ENCODE measurements at places on chromosomes 2 and 18.

- DNase-seq: peak; percentile 4
Observed at GRCh38 chr2:39099870-39100728, 20.8 kb downstream of the SOS1 start.

DNA sequence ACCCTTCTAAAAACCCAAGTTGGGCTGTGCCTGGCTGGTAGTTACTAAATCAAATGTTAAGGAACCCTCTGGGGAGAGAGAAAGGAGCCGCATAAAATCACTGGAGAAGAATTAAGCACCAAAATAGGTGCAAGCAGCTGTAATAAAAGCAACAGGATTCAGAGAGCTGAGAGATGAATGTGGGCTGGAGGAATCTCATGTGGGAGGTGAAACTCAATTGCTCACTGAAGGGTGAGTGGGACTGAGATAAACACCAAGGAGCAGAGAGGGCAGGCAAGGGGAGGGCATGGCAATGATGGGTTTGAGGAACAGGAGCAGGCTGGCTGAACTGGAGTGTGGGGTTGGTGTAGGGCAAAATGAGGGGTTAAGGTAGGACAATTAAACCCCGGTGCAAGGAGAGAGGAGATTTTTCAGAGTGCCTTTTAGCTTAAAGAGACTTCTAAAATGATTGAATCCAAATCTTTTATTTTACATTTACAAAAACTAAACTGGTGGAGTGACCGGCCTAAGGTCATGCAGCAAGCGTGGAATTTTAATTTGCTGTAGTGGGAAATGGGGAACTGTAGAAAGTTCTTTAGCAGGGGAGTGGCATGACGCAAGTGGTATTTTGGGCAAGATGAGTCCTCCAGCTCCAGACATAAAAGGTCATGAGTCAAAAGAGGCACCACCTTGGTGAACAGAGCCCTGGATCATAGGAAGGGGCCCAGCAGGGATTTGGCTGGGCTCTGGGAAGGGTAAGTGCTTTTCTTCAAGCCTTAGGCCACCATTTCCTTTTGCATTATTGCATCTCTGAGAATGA lies 10.5 kb downstream of the PLB1 start:
- no peak for DNase-seq

DNA sequence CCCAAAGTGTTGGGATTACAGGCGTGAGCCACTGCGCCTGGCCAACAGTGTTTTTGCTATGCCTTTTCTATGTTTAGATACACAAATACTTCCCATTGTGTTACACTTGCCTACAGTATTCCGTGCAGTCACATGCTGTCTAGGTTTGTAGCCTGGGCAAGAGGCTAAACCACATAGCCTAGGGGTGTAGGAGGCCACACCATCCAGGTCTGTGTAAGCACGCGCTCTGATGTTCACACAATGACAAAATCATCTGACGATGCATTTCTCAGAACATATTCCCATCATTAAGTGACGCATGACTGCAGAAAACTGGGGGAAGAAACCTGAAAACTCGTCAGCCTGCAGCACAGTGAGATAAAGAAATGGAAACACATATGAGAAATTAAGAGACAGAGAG lies 46.1 kb upstream of the TWIST2 start:
- DNase-seq: no peak

DNA sequence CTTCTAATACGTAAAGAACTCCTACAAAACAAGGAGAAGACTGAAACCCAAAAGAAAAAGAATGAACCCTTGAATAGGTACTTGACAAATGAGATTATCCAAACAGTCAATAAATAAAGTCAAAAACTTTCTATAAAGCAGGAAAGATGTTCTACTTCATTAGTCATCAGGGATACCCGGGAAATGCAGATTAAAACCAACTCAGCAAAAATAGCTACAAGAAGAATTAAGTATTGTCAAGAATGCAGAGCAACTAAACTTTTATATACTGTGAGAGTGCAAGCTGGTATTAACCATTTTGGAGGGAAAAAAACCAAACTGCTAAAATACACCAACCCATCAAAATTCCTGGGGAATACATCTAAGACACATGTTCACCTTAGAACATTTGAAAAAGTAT lies 10.4 kb downstream of the TXNL1 start:
- DNase-seq: no peak

DNA sequence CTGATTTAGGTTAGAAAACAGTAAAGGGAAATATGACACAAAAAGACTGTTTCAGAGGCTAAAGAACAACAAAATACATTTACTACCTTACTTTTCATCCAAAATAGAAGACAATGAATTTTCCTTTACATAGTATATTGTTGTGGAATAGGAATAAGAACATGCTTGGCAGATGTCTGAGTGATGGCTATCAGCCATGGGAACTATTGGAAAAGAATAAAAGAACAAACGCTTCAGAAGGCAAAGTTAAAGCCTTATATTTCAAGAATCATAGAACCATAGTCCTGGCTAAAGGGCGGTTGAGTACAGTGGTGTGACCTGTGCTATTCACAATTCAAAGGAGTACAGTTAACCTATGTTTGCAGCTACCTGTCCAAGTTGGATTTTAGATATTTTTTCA lies 73.9 kb upstream of the NRXN1 start:
- no peak for DNase-seq

DNA sequence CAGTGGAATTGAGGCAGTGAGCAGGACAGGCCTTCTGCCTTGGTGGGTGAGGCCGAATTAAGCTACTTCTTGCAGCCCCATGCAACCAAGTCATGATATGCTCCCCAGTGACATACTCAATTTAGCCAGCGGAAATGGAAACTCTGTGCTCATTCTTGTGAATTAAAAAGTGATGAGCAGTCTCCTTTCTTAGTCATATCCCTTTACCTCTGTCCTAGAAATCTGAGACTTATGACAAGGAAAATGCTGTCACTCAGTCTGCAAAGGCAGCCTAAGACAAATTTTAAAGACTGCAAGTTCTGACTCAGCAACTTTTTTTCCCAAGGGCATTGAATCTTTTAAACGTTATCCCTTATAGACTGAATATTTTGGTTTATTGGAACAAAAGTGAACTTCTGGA lies 218.2 kb downstream of the SH3BP4 start:
- no peak for DNase-seq

DNA sequence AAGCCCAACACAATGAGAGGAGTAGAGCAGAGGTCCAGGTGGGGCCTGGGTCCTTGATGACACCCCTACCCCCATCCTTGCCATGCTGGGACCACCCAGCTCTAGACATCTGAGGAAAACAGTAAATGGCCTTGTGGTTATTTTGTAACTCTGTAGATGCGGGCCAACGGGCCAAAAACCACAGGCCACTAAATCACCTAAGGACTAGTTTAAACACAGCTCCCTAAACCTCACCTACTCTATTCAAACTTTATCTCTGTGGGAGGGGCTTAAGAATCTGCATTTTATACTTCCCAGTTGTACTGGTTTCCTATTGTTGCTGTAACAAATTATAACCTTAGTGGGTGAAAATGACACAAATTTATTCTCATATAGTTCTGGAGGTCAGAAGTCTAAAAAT lies 19.0 kb upstream of the SERTAD2 start:
- peak; percentile 56 for DNase-seq

- DNase-seq: no peak
Observed at GRCh38 chr2:101518578-101519492, 43.9 kb upstream of the RFX8 start.

- no peak for DNase-seq
Observed at GRCh38 chr18:10748641-10749040, 222.8 kb downstream of the NAPG start.

DNA sequence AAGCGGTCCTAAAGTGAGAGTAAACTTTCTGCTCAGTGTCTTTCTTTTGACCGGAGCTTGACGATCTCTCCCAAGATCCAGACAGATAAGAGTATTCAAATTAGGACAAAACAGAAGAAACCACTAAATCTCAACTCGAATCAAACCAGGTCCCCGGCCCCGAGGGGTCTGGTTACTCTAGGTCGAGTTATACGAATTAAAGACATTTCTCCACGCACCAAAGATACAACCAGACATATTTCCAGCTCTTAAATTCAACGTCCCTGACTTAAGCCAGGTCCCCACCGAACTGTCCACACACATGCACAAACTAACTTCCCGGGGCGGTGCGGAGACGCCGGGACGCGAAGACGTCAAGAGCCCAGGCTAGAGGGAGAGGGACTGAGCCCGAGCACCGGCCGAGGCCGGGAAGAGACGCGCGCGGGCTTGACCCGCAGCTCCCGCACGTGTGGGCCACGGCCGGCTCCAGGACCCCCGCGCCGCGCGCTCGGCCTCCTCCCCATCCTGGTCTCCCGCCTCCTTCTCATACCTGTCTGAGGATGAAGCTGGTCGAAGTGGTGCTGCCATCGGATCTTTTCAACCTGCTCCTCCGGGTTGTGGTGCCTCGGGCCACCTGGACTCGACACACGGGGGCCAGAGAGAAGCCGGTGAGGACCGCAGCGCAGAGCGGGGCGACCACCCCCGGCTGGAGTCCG lies 896 bp downstream of the CACNB4 start:
- DNase-seq: no peak

DNA sequence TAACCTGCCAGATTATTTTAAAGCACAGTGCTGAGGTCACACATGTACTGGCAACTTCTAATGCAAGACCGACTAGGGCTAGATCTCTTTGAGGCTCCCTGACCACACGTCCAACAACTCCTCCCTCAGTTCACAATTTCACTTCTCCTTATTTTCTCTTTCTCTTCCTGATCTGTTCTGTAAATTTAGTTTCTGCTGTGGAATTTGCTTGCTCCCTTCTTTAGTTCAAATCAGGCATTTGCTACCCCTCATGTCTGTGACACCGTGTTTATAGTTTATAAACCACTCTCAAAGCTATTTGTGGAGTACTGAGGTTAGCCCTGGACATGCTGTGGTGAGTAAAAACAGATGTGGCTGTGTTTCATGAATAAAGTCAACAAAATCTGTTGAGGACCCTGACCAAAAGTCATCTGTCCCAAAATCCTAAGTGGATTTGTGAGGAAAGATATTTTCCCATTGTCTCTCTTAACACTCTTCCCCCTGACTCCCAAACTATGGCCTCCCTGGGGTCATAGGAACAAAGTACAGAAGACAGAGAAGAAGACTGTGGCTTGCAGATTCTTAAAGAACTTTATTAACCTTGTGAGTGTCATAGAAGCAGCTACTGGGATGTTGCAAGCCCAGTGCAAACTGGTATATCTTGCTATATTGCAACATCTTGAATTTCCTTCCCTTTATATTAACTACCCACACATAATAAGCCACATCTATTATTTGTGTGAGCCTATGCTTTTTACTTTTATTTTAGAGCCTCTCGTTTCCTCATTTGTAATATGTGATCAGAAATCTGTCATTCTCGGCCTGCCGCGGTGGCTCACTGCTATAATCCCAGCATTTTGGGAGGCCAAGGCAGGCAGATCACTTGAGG lies 3.5 kb upstream of the NAGK start:
- DNase-seq: no peak

DNA sequence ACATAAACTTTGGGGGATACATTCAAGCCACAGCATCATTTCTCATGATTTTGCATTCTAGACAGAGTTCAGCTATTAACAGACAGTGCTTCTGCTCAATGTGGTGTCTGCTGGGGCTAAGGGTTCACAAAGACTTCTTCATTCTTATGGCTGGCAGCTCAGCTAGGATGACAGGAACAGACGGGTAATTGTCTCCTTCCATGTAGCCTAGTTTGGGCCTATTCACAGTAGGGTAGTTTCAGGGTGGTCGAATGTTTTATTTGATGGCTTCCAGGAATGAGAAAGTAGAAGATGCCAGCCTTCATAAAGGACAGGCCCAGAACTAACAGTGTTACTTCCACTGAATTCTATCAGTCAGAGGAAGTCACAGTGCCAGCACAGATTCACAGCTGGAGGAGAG lies 26.0 kb upstream of the BCL2L11 start:
- no peak for DNase-seq

GRCh38 chr2:201880579-201880978 lies 74.2 kb downstream of the CDK15 start:
- peak; percentile 69 for DNase-seq

- DNase-seq: no peak
Observed at GRCh38 chr18:67453901-67454300, 62.6 kb downstream of the DSEL start.

- no peak for DNase-seq
Observed at GRCh38 chr2:2896011-2896410, 481.6 kb downstream of the EIPR1 start.

DNA sequence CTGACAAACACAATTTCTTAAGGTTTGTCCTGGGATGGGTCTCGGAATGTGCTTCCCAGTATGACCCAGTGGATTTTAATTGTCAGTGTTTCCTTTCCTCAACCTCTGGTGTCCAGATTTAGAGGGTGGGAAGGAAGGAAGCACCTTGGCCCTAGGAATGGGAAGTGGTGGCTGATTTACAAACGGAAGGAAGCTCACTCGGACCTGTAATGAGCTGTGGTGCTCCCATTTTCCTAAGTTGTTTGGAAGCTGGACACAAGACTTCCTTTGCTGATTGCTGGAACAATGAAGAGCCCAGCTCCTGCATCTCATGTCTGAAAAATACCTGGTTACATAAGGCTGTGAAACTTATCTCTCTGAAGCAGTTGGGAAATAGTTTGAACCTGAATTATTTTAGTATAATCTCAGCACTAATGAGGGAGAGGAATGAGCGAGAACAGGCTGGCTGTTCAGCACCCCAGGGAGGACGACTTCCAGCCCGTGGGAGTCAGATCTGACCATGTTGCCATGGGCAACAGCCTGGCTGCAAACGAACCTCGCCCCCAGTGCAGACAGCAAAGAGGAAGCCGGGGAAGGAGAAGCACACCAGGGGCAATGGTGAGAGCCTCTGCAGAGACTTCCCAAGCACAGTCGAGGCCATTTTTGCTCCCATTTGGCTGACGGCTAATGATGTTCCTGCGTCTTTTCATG lies 74.4 kb upstream of the ASB18 start:
- no peak for DNase-seq

- DNase-seq: peak; percentile 21
Observed at GRCh38 chr2:73111073-73112025, 1.4 kb downstream of the RAB11FIP5 start.

GRCh38 chr2:193103064-193103463 lies 908.3 kb upstream of the TMEFF2 start:
- DNase-seq: no peak

DNA sequence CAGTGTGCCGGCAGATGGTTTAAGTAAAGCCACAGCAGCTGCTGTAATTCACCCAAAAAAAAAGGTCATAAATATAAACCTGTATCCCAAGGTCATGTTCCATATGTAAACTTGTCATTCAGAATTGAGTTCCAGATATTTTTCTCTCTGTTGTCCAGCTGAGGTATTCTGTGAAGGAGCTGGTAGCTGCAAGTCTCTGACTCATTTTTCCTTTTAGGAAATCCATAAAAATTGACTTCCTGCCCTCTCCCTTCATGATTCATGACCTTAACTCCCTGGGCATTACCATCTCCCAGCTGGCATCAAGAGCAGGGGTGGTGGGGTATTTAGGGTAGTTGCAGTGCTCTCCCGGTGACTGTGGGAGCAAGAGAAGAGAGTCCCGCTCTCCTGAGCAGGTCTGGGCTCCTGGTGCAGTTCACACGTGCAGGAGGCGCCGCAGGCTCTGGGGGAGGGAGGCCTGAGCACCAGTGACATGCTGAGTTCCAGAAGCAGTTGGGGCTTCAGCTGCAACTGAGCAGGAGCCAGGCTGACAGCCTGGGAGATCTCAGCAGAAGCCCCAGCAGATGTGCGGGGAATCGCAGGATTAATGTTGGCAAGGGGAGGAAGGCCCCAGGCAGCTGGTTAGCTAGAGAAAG lies 192.6 kb downstream of the MGAT5 start:
- no peak for DNase-seq

GRCh38 chr2:212284166-212284565 lies 254.4 kb downstream of the ERBB4 start:
- DNase-seq: no peak

GRCh38 chr18:77114415-77115191 lies 18.0 kb downstream of the MBP start:
- DNase-seq: no peak

Measured in hematopoietic multipotent progenitor cell (in vitro differentiated cells).